ENCODE measurements at places on chromosomes 4 and X.

GRCh38 chrX:115940888-115941332, 229.6 kb upstream of the AGTR2 start:
- DNase-seq, result no peak

- no peak for DNase-seq
Measured at GRCh38 chrX:102684772-102685520, 27.3 kb upstream of the GPRASP2 start.

GRCh38 chr4:161816958-161817357, 346.8 kb downstream of the FSTL5 start:
- no peak for DNase-seq

- DNase-seq, result no peak
Measured at GRCh38 chrX:142688256-142688655, 337.5 kb upstream of the SPANXN4 start.

DNA sequence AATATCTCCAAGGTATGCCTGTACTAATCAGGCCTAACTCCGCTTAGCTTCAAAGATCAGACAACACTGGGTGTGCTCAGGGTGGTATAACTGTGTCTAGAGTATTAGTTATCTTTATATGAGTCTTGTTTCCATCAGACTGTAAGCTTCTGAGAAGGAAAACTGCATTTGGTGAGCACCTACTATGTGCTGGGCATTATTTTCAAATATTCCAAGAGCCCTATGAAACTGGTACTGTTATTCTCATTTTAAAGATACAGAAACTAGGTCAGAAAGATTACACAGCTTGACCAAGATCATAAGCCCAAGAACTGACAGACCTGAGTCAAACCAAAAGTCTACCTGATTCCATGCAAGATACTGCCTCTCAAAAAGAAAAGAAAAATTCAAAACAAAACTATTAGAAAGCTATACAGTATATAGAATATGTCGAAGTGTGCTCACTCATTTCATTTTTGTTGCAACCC, 44.4 kb downstream of the LRBA start:
- DNase-seq, result no peak

DNA sequence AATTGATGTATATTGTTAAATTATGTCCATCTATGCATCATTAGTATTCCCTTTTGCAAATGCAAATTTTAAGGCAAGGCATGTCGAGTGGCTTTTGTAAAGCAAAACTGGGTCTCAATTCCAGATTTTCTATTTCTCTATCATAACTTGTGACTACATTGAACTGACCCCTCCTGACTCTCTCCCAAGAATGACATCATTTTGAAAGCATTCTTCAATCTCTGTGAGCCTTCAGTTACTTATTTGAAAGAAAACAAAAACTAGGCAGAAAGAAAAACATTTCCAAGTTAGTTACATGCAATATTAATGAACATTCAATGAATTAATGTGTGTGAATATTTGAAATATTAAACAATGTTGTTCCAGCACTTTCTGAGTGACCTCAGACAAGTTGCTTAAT, 314.3 kb upstream of the CLNK start:
- no peak for DNase-seq

DNA sequence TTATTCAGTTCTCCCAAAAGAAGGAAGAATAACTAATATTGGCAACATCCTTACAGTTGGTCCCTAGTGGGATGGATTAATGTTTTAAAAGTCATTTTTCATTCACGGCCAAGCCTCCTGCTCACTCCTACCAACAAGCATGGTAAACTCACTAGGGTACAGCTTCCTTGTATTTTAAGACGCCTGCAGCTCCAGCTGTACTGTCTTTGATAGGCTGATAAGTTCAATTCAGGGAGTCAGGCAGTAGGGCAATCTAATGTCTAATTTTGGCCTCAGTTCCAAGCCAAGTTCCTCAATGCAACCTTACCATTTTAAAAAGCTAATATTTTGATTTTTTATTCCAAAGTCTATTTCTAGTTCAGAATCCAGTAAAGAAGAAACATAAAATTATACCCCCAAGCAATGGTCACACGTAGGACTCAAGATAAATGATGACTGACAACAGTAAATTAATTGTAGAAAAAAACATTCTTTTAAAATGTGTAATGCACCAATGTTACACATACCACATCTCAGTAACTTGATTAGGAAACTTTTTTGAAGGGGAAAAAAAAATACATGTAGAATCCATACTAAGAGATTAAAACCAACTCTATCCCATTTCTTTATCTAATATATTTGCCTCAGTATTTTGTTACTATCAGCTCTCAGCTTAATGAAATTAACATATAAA, 9.3 kb downstream of the LCORL start:
- no peak for DNase-seq

GRCh38 chr4:177105536-177105935, 204.1 kb upstream of the NEIL3 start:
- DNase-seq, result no peak

- no peak for DNase-seq
Measured at GRCh38 chrX:15873566-15873965, 19.0 kb upstream of the AP1S2 start.
